ENCODE measurements at places on chromosomes 2 and 18. TPM values are rescaled to one million over a fixed set of nuclear protein-coding genes. Genes with fewer than 3 reads are reported as not detected.

Gene CNTNAP5
- total RNA-seq: not detected

Gene TSPYL6
- total RNA-seq: not detected

Gene POU3F3
- total RNA-seq: not detected

Gene NR4A2
- total RNA-seq: 0.26 TPM

Gene C1QL2
- not detected for total RNA-seq

Gene SLC25A52
- total RNA-seq: under 0.01 TPM

DNA sequence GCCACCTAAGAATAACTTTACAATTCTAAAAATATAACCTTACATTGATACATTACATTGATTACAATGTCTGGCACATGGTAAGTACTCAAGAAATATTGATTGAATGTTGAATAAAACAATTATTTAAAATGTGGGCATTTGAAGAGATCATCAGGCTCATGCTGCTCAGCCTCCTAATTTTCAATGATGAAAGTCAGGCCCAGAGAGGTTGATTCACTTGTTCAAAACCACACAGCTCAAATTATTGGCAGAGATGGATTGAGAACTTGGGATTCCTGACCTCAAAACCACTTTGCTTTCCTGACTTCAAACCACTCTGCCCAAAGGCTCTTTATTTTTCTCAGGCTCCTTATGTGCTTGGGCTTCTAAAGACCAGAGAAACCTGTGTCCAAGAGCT, 34.7 kb downstream of the ANKRD29 start:
- no peak for DNase-seq

DNA sequence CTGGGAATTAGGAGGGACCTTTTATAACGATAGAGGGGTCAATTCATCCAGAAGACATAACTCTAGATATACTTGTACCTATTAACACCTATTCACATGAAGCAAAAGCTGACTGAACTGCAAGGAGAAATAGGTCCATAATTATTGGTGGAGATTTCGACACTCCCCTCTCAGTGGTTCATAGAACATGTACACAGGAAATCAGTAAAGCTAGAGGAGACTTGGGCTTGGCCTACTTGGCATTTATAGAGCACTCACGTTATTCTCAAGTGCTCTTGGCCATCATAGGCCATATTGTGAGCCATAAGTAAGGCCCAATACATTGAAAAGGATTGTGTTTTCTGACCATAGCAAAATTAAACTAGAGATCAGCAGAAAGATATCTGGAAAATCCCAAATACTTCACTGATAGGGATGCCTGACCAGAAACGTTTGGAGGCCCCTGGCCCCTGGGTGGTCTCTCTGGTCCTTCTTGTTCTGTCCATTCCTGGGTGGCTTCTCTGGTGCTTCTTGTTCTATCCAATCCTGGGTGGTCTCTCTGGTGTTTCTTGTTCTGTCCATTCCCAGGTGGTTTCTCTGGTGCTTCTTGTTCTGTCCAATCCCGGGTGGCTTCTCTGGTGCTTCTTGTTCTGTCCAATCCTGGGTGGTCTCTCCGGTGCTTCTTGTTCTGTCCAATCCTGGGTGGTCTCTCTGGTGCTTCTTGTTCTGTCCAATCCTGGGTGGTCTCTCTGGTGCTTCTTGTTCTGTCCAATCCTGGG, 49.0 kb downstream of the SNED1 start:
- no peak for DNase-seq

- DNase-seq: no peak
These were observed 73.7 kb downstream of the PTGR3 start for GRCh38 chr18:75135158-75135725.

Data from bronchial epithelial cell (primary cell).